ENCODE measurements at places on chromosomes 2 and 18. TPM values are rescaled to one million over a fixed set of nuclear protein-coding genes. Genes with fewer than 3 reads are reported as not detected.

INPP1 gene
- 0.50 TPM for total RNA-seq

DNA sequence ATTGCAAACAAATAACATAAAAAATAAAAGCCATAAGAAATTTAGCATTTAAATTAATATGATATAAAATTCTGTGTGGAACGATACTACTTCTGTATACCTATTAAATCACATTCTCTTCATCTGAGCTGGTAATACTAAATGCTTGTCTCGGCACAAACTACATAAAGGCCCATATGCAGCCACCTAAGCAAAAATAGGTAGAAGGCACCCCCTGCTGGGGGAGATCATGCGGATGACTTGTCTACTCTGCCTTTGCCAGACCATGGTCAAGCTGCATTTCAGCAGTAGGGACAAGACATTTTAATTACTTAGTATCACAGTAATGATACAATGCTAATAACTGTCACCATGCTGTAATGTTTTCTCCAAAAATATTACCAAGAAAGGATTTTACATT lies 108.0 kb downstream of the CDH19 start:
- DNase-seq, result peak; percentile 87
- no peak overlapping the region for H3K4me3 ChIP-seq
- H3K27ac ChIP-seq, result no peak overlapping the region
- peaks cover 3% of the 10 kb centered on the region for H3K4me1 ChIP-seq
- no peaks in the 10 kb centered on the region for H3K36me3 ChIP-seq

FHOD3 gene
- 69.7 TPM for total RNA-seq

CRACDL gene
- total RNA-seq, result 0.07 TPM

GRCh38 chr18:32469691-32470459 lies 807 bp downstream of the GAREM1 start:
- H3K27me3 ChIP-seq, result peaks cover 25% of the 10 kb centered on the region
- H3K4me3 ChIP-seq, result peak overlapping the region; percentile 97
- no peak overlapping the region for H3K27ac ChIP-seq
- H3K4me1 ChIP-seq, result peaks cover 24% of the 10 kb centered on the region

DNA sequence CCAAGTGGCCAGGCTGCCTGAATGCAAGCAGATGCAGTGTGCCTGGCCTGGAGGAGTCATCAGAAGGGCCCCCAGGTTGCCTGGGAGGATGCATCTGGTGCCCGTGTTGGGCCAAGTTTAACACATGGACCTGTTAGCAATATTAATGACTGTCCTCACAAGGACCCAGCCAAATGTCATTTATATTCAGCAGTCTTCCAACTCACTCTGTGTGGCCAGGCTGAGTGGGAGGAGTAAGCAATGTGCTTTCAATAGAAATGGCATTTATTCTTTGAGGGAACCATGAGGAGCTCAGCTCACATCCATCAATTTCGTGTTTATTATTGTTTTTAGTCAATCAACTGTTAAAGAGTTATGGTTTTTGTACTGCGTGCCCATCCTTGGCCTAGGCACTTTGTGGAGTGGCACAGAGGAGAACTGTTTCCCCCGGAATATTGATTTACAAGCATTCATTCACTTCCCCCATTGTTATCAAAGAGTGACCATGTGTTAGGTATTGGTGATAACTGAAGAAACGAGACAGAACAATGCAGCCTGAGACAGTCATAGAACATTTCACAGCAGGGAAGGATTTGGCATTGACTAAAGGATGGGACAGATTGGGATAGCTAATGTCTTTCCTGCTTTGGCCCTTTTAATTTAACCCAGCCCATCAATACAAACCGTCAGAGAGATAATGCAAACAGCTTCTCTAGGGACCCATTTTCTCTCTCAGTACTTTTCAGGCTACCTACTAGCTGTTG lies 725.2 kb downstream of the TSN start:
- no peaks in the 10 kb centered on the region for H3K27me3 ChIP-seq
- no peak overlapping the region for H3K27ac ChIP-seq
- H3K4me1 ChIP-seq, result peaks cover 7% of the 10 kb centered on the region
- H3K4me3 ChIP-seq, result no peak overlapping the region

- no peaks in the 10 kb centered on the region for H3K36me3 ChIP-seq
- no peak overlapping the region for H3K27ac ChIP-seq
- peaks cover 16% of the 10 kb centered on the region for H3K4me1 ChIP-seq
- peaks cover 59% of the 10 kb centered on the region for H3K27me3 ChIP-seq
- H3K4me3 ChIP-seq, result no peak overlapping the region
Observed at GRCh38 chr2:20565101-20565622, 85.7 kb downstream of the HS1BP3 start.

GRCh38 chr2:35447215-35447614 lies 908.4 kb upstream of the CRIM1 start:
- DNase-seq, result no peak
- no peak overlapping the region for H3K27ac ChIP-seq
- H3K27me3 ChIP-seq, result no peaks in the 10 kb centered on the region
- no peaks in the 10 kb centered on the region for H3K4me1 ChIP-seq
- H3K36me3 ChIP-seq, result no peaks in the 10 kb centered on the region
- H3K4me3 ChIP-seq, result no peak overlapping the region

DNA sequence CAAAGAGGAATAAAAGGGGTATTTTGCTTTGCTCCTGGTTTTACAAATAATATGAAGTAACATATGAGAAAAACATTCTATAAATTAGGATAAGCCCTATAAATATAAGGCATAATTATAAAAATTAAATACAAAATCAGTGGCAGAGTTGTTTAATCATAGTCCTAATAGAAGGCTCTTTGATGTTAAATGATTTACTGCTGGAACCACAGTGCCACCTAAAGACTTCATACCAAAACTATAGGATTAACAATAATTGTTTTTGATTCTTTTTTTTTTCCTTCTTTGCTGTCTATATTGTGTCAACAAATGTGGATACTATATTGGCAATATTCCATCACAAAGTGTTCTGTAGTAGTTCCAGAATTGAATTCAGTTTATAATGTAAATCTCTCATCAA lies 837.7 kb upstream of the SLC39A10 start:
- no peaks in the 10 kb centered on the region for H3K4me1 ChIP-seq
- H3K27ac ChIP-seq, result no peak overlapping the region
- no peak overlapping the region for H3K4me3 ChIP-seq
- DNase-seq, result peak; percentile 18
- H3K27me3 ChIP-seq, result no peaks in the 10 kb centered on the region

All from neural progenitor cell (in vitro differentiated cells).